ENCODE measurements at places on chromosomes 7 and 10.

DNA sequence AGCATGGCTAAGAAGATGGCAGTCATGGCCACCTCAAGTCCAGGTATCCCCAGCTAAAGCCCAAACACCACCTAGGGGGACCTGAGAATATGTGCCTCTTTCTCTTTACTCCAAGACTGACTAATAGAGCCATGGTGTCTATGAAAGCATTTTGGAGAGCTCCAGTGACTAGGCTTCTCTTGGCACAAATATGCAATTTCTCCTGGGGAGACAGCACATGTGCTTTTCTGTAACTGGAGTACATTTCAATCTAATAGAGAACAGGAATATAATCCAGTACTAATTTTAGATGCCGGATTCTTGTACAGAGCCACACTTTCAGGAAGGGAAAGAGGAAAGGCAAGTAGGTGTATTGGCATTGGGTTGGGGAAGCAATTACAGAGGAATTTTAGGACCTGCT, 260.1 kb downstream of the BMPER start:
- DNase-seq = no peak

GRCh38 chr7:132472463-132473120, 103.7 kb downstream of the PLXNA4 start:
- peak; percentile 64 for DNase-seq

DNA sequence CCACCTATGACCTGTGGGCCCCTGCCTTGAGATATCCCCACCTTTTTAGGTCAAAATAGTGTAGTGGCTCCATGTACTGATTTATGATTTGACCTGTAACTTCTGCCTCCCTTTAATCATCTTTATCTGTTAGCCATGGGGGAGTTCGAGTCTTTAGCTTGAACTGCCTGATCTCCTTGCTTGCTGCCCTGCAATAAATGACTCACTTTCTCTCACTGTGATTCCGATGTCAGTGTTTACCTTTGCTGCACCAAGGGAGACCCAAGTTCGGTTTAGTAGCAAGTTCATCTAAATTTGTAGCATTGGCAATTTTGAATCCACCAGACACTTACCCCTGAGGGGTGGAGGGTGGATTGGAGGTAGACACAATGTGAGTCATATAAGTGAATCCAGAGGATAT, 814.6 kb upstream of the AUTS2 start:
- DNase-seq = no peak

DNA sequence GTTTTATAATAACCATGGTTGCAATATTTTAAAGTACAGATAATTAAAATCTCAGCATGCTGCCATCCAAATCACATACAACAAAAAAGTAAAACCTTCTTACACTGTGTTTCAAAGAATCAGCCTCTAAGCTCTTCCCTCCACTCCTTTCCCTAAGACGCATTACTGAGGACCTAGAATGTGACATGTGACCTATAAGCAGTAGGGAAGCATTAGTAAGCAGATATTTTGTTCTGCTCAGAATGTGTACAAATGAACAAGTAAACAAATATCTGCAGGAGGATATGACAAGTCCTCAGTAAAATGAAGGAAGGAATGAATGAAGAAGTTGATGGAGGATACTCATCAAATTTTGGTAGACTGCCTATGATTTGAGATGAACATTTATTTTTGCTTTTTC, 49.1 kb downstream of the RAB11FIP2 start:
- no peak for DNase-seq

- no peak for DNase-seq
Observed at GRCh38 chr7:11447106-11447505, 384.9 kb downstream of the THSD7A start.

- DNase-seq = peak; percentile 21
Observed at GRCh38 chr10:23344241-23344841, at the start of gene C10orf67. Gene C10orf67, minus strand, starts transcription at chr10:23344797. Its CDS starts 23 bp downstream, at chr10:23344774.

DNA sequence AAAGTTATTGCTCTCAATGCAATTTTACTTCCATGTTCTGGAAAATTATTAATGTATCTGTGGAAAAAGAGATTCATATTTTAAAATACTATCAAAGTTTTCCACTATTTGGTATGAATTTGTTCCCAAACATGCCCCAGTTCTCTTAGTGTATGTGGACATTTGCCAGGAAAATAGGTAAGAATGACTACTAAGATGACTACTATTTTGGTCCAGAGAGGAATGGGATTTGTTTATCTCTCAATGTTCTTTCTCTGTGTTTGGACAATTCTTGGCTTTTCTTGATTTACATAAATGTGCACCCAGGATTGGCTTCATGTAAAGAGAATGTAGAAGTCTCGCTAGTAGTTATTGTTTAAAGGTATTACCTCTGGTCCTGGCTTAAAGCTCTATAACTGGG, 60.3 kb upstream of the POT1 start:
- no peak for DNase-seq

GRCh38 chr7:129703751-129704150, 92.2 kb downstream of the NRF1 start:
- no peak for DNase-seq

GRCh38 chr10:19668116-19668515, 148.1 kb upstream of the PLXDC2 start:
- no peak for DNase-seq

GRCh38 chr10:44262551-44263251, 122.2 kb downstream of the CXCL12 start:
- no peak for DNase-seq

DNA sequence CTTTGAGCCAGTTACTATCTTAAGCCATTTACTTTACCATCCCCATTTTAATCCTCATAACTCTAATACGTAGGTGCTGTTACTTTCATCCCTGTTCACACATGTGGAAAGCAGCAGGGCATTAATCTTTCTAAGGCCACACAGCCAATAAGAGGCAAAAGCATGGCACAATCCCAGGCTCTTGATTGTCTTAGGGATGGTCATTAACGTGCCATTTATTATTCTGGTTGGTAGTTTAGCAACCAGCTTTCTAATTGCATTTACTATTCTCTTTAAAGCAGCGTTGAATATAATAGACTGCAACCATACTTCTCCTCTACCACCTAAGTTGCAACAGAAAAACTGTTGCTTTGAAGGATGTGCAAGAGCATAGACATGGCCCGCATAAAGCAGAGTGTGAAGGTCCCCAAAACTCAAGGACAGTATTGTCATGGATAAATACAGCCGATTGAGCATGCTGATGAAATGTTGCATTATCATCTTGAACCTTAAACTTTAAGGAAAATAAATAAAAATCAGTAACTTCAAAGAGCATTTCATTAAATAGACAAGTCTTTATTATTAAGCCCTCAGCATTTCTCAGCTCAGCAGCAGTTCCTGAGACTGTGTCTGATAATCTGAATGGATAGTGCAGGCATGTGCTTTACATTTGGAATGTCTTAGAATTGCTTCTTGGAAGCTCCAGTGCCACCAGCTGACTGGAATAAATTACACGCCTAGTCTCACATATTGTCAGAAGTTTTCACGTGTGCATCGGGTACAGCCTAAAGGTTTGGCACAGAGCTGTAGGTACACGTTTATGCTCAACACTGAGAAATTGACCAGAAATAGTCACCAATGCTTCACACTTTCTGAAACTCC, 467.1 kb downstream of the SDK1 start:
- no peak for DNase-seq

- DNase-seq = no peak
Observed at GRCh38 chr10:18240185-18240882, 100.1 kb downstream of the CACNB2 start.

GRCh38 chr10:61899997-61900828, 1.3 kb upstream of the ARID5B start:
- DNase-seq = peak; percentile 74

- peak; percentile 71 for DNase-seq
Observed at GRCh38 chr10:110006358-110007160, 1.2 kb upstream of the ADD3 start.

- no peak for DNase-seq
Observed at GRCh38 chr7:67022511-67022910, 25.9 kb downstream of the TYW1 start.

DNA sequence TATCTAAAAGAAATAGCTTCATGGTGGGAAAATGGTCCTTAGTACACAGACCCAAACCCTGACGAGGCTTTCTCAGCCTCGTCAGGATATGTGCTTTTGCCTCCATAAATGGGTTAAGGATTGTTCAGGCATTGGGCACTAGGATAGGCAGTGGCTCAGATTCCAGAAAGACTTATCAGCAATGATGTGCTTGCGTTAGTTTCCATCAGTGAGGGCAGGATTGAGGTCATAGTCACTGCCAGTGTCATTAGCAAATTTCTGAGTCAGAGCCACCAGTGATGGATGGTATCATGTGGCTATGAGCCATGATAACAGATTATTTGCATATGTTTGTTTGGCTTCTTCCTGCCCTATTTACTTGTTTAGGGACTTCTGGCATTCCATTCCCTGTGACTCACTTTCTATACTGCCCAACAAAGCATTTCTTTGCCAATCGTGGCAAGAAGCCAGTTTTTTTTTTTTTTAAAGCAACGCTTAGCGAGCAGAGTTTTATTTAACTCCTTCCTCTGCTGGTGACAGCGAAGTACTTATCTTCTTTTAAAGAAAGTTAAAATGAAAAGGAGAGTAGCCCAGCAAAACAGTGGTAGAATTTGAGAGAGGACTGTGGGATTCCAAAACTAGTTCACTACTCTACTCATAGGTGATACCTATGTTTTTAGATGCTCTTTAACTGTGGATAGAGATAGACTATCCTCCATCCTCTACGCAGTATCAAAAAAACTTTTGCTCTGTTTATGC, 44.4 kb downstream of the MYPN start:
- no peak for DNase-seq

- DNase-seq = peak; percentile 62
Observed at GRCh38 chr10:72784551-72785351, 92.8 kb downstream of the MCU start.

- DNase-seq = no peak
Observed at GRCh38 chr7:55101359-55101758, 82.5 kb downstream of the EGFR start.

DNA sequence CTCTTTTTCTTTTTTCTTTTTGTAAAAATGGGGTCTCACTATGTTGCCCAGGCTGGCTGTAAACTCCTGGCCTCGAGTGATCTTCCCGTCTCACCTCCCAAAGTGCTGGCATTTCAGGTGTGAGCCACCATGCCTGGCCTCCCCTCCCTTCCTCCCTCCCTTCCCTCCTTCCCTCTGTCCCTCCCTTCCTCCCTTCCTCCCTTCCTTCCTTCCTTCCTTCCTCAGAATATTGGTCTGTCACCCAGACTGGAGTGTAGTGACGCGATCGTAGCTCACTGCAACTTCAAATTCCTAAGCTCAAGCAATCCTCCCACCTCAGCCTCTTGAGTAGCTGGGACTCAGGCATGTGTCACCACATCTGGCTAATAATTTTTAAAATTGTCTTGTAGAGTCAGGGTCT, 8.4 kb downstream of the AGAP3 start:
- no peak for DNase-seq

DNA sequence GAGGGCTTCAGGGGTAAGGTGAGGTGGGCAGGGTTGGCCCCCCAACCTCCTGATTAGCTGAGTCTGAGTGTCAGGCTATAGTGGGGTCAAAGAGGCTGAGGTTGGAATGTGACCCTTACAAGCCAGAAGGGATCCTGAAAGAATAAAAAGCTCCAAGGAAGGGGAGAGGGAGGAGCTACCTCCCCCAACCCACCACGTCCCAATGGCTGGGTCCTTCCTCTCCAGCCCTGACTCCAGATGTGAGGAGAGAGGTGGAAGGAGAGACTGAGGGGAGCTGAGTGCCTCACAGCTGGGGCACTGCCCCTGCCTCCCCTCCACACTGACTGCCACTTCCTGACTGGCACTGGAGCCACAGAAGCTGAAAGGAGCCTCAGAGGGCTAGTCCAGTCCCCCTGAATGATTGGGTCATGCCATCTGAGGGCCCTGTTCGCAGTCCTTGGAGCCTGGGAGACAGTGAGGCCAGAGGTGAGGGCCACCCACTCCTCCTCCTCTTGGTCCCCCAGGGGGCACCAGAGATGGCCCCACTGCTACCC, 20.6 kb downstream of the IMPDH1 start:
- no peak for DNase-seq

DNA sequence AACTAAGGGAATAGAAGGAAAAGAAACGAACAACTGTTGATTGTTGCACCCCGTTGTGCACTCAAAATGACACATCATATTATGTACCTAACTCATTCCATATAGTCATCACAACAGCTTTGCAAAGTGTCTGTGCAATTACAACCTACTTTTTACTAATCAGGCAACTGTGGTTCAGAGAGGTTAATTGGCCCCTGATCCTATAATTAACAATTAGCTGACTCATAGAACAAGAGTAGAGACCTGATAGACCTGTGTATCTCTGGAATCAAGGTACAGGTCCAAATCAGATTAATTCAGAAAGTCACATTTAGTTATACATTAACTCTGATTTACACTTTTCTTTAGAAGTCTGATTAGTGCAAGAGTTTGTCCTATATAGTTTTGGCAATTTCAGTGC, 122.5 kb upstream of the CDK13 start:
- DNase-seq = no peak

DNA sequence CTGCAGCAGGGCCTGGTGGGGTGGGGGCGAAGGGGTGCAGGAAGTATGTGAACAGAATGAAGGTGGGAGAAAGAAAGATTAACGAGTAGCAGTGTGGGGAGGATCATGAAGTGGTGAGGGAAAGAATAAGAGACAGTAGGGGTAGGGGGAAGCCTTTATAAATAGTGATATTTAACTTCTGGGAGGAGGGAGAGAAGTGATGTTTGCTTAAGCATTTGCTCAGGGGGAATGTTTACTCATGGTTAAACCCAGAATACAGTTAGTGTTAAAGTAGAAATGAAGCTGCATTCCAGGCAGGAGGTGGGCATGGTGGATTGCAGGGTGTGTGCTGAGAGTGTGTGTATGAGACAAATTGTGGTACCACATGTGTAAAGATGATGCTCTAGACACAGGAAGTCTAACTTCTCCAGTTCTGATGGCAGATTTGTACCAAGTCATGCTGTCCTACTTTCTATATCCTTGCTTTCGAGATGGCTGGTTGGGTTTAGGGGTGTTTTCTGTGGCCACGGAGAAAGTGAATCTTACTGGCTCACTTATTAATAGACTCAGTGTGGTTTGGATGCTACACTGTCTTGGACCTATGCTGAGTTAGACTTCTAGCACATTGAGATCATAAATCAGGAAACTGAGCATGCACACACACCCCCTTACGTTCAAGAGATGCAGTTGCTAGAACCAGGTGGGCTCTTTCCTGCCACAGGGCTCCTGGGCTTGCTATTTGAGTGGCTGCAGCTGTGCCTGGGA, 10.6 kb upstream of the DNMBP start:
- DNase-seq = no peak

- DNase-seq = no peak
Observed at GRCh38 chr10:131513445-131513844, 201.9 kb upstream of the TCERG1L start.

DNA sequence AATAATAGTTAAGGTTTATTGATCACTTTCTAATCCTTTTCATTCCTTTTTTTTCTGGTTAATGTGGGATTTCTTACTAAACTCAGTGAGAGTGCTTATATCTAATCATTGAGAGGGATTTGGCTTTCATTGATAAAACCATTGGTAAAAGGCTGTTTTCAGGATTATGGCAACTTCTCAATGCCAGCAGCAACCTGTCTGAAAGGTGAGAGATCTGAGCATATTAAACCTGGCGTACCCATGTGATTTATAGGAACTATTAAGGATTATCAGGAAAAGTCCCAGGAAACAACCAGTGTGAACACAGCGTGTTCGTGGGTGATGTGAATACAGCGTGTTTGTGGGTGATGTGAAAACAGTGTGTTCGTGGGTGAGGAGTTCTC, 65.9 kb downstream of the PDIA4 start:
- DNase-seq = no peak

Measured in psoas muscle (tissue), 8 donors.